ENCODE measurements at places on chromosomes 1 and 21.
A peak's percentile ranks its signal among the peaks of the same experiment; 100 is the strongest.

- DNase-seq: no peak
Observed at GRCh38 chr1:160520582-160520981, 2.5 kb downstream of the SLAMF6 start.

- no peak for DNase-seq
Observed at GRCh38 chr21:42855171-42855936, 24.0 kb downstream of the WDR4 start.

GRCh38 chr1:155008015-155008941 is 5.7 kb downstream of the ZBTB7B start:
- no peak for DNase-seq

- DNase-seq: no peak
Observed at GRCh38 chr1:26697431-26697977, 1.7 kb downstream of the ARID1A start.

GRCh38 chr1:246971090-246971721 is 36.7 kb downstream of the ZNF695 start:
- peak; percentile 18 for DNase-seq

DNA sequence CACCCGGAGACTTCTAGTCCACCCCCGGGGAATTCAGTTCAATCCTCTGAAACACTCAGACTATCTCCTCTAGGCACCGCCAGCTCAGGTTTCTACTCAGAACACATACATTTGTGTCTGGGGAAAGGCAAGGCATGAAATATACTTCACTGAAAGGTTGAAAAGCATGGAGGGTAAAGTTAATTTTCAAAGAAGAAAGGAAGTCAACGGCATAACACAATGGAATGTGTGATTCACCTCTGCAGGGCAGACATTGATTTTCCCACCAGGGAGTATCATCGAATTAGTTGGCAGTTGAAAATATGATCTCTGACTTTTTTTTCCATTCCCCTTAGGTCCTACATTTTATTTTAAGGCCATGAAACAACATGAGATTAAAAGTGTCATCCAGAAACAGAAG is 669.4 kb downstream of the SMYD3 start:
- DNase-seq: no peak

GRCh38 chr21:25908495-25908894 is 173.7 kb downstream of the GABPA start:
- no peak for DNase-seq

GRCh38 chr1:159005161-159005560 is 4.5 kb upstream of the IFI16 start:
- no peak for DNase-seq

DNA sequence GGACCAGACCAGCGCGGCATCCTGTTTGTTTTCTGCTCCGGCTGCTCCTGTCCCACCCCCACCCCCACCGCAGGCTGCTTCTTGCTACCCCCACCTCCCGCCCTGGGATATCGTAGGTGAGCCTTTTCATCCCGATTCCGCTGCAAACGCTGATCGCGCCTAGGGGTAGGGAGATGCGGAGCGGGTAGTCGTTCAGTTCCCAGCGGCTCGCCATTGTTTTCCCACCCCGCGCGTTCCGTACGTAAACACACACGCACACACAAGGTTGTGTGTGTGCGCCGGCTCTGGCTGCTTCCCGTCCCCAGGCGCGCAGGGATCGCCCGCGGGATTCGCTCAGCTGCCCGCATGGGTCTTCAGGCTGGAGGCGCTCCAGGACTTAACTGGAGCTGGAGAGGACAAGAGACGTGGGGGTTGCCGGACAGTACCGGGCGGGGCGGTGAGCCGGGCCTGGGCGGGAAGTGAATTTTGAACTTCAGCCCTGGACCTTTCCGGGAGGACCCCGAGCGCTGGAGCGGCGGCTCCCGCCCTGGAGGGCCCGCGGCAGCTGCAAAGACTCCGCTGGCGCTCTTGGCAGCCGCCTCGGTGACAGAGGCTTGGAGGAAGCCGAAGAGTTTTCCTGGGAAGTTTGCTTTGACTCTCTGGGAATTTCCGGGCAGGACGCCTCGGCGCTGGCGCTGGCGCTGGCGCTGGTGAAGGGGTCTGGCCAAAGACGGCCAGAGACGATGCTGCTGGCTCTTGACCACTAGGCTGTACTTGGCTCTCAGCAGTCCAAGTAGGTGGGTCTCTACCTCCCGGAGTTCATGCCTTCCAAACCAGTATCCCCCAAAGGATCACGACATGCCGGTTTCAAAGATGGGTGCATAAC is 1.6 kb downstream of the SOX13 start:
- DNase-seq: no peak

GRCh38 chr1:69123486-69123885 is 444.2 kb upstream of the LRRC7 start:
- no peak for DNase-seq

DNA sequence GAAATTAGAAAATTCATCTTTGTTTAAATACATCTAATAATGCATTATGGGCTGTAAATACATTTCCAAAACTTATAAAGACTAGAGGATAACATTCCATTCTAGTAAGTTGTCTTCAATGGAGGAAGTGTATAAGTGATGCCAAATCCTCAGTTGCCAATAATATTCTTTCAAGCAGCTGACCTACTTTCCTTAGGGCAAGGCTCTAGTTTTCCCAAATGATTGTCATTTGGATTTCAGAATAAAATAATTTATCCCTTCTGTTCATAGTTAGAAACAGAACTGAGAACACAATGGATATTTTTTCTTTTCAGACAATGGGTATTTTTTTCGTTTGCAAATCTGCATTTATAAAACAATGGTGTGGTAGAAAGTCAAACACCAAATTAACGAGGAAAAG is 354.9 kb upstream of the ADAMTS5 start:
- no peak for DNase-seq

- DNase-seq: no peak
Observed at GRCh38 chr1:116993286-116993685, 8.3 kb upstream of the CD101 start.

GRCh38 chr21:44880405-44881197 is 7.1 kb upstream of the PTTG1IP start:
- no peak for DNase-seq
